ENCODE measurements at places on chromosomes 13 and 19.

DNA sequence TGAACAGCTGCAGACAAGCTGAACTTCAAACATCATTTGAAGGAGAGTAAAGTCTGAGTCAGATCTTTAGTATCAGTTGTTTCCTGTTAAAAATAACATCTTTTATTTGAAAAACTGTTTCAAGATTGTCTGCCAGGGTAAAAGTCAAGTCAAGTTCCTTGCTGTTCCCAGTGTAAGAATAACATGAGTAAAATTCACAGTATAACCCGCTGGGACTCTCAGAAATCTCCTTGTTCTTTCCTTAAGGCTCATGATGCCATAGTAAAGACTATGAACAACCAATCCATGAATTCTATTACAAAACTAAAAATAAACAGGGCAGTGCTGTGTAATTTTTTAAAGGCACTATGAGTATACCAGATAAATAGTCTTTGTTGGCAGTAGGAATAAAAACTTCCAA, 112.9 kb downstream of the IRS2 start:
- no peak for DNase-seq

GRCh38 chr19:1396768-1397679, 4.3 kb downstream of the GAMT start:
- no peak for DNase-seq

DNA sequence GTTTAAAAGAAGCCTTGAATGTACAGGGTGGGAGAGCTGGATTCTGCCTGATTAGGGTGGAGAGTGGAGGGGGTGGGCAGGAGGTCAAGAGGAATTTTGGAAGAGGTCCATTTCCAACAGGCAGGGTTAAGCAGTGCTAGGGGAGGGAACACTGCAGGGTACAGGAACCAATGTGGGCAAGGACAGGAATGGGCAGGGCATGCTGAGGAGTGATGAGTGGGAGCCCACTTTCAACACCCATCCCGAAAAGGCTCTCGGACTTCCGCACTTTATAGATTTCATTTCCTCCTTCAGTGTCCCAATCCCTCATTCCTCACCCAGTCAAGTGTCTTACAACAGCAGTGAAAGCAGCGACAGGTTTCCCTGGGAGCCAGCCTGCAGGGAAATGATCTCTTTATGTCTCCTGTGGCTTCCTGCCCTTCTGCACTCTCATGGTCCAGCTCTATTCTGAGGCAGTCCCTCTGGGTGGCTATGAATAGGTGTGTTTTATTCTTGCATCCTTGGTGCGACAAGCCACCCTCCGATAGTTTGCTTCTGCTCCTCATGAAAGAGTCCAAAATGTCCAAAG, 50.5 kb upstream of the ZNF507 start:
- DNase-seq: no peak

- DNase-seq: no peak
These were observed 4.9 kb downstream of the CSNK1G2 start for GRCh38 chr19:1945899-1946298.

GRCh38 chr19:7818806-7819205, 11.2 kb upstream of the EVI5L start:
- DNase-seq: no peak
